ENCODE measurements at places on chromosomes 1 and 21. TPM values are rescaled to one million over a fixed set of nuclear protein-coding genes. Genes with fewer than 3 reads are reported as not detected.

DNA sequence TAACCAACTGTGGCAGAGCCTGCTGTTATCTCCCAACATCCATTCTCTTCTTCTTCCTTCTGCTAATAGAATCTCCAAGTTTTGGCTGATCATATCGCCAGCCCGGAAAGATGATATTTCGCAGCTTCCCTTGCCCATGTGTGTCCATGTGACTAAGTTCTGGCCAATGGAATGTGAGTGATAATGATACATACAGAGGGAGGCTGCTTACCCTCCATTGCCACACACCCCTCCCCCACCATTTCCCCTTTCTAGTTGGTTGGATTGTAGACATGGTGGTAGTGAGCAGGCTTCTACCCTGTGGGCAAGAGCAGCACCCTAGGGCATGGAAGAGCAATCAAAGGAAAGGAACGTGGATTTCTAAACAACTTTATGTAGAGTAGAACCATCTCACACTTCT is 48.8 kb downstream of the SLC9C2 start:
- no peak for DNase-seq

GRCh38 chr1:177944016-177944949 is 25.6 kb downstream of the SEC16B start:
- peak; percentile 44 for DNase-seq

GRCh38 chr1:226525750-226526149 is 22.8 kb upstream of the STUM start:
- DNase-seq: no peak

DNA sequence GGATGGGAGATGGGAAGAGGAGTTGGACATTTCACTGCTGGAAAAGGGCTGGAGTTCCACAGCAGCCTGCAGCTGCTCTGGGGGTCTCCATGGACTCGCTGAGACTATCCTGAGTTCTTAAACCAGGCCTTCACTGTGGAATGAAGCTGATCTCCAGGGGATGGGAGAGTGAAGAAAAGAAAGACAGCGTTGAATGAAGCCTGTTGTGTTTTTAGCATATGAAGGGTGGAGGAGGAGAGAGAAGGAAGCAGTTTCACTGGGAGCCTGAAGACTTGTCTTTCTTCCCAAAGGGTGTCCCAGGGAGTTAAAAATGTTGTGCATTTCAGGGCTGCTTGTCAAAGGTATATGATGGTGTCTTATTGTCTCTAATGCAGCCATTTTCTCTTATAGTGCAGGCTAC is 9.2 kb downstream of the ROR1 start:
- DNase-seq: no peak

DNA sequence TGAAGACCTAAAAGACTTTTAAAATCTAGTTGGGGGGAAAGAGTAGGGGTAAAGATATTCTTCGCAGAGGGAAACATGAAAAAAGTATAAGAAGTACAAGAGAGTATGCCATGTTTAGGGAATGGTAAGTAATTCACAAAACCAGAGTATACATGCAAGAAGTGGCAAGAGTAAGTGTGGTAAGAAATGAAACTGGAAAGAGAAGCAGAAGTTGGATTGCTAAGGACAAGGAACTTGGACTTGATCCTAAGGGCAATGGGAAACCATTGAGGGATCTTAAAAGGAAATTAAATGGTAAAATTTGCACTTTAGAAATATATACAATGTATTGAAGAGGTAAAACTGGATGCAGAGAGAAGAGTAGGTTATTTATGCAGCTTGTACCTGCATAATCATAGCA is 9.2 kb upstream of the ZNF644 start:
- DNase-seq: no peak

GRCh38 chr1:111756124-111756513 is 418 bp downstream of the DDX20 start:
- DNase-seq: no peak

GRCh38 chr1:168958562-168959289 is 147.8 kb upstream of the ATP1B1 start:
- DNase-seq: no peak

DNA sequence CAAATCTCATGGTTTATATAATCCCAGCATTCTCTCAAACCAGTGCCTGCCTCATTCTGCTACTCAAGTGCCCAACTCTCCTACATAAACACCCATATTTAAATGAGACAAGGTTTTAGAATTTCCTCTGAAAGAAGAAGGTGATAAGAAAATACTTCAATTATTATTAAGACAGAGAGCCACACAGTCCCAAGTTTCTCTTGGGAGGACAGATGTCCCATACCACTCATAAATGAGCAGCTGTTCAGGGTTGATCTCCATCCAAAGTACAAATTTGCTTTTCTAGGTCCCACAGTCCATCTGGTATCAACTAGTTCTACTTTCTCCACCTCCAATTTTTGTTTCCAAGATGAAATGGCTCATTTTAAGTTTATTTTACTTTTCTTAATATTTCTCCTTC is 11.3 kb downstream of the DCAF8 start:
- no peak for DNase-seq

- DNase-seq: no peak
Measured at GRCh38 chr1:212777151-212777550, 14.4 kb downstream of the NSL1 start.

- DNase-seq: no peak
Measured at GRCh38 chr1:110208916-110209645, 1.0 kb upstream of the KCNC4 start.

DNA sequence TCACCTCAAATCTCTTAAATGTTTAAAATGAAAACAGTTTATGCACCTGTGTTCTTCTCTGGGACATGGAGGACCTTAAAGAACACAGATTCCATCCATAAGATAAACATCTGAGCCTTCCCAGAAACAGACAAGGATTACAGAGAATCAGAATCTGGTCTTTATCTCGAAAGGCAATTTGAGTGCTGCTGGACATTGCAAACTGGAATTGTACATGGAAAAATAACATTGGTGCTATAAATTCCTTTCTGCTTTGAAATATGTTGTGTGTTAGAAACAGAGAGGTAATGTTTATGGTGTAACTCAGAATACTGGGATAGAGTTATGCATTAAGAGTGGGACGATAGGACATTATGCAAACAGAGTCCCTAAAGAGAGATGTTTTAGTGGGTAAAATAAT is 6.6 kb upstream of the DDR2 start:
- DNase-seq: no peak

GRCh38 chr1:238647877-238648276 is 738.5 kb upstream of the CHRM3 start:
- DNase-seq: no peak

DNA sequence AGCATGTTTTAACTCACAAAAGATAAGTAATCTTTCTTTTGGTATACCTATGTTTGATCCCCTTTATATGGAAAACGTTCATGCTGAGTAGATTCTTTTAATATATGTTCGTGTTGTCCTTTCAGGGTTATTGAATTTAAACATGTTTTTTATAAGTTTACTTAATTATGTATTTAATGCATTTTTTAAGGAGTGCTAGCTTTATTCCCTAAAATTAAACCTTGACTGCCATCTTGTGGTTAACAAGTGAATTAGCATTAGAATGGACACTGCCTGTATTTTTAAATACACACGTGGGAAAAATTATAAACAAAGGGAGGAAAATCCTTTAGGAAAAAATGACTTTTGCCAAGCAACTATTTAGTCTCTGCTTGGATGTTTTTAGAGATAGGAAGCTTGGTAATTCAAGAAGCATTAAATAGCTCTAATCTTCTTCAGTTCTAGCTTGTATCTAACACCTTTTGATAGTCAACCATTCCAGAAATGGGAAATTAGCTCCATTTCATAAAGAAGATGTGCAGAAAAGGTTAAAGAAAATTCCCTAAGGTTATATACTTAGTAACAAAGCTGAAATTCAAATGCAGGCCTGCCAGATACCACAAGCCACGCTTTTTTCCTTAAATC is 43.0 kb downstream of the UBE2U start:
- peak; percentile 44 for DNase-seq

The COL8A2 gene
- 0.89 TPM for polyA plus RNA-seq

The RHBDL2 gene
- 2.0 TPM for polyA plus RNA-seq

The FCRL6 gene
- polyA plus RNA-seq: 0.38 TPM

The GUCA2A gene
- 0.87 TPM for polyA plus RNA-seq

The DNALI1 gene
- 60.5 TPM for polyA plus RNA-seq

The AMY1B gene
- 2.3 TPM for polyA plus RNA-seq

The PKP1 gene
- 0.18 TPM for polyA plus RNA-seq

The LCE1E gene
- polyA plus RNA-seq: not detected

The CFHR4 gene
- polyA plus RNA-seq: not detected

Data from left lung (tissue), 14 donors.